ENCODE measurements at places on chromosomes 5 and 9.

- peak; percentile 32 for DNase-seq
Measured at GRCh38 chr5:97986069-97986468, 787.4 kb upstream of the RGMB start.

DNA sequence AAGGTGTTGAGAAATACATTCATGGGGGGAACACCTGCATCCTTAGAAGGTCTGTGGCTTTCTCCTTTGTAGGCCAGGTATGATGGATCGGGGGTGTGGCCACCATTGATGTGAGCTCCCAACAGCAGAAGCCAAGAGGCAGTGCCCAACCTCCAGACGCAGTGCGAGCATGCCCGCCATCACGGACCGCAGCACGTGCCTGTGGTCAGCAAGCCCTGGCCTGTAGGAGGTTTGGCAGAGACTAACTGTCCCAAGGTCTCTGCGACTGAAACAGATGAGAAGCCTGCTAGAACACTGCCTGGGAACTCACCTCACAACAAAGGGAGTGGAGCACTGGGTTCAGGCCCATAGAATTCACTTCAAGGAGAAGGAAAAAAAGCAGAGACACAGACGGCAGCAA lies 31.9 kb upstream of the ZNF354A start:
- DNase-seq = no peak

- DNase-seq = no peak
Measured at GRCh38 chr5:150615141-150615699, 25.2 kb upstream of the SYNPO start.

- no peak for DNase-seq
Measured at GRCh38 chr9:34633851-34634550, 3.6 kb downstream of the SIGMAR1 start.

Measured in GM04503 (cell line).